ENCODE measurements at places on chromosomes 5 and 9. TPM values are rescaled to one million over a fixed set of nuclear protein-coding genes. Genes with fewer than 3 reads are reported as not detected.

GRCh38 chr5:159825551-159826051, 90.7 kb upstream of the ADRA1B start:
- no peaks in the 10 kb centered on the region for H3K4me1 ChIP-seq
- DNase-seq: no peak

DNA sequence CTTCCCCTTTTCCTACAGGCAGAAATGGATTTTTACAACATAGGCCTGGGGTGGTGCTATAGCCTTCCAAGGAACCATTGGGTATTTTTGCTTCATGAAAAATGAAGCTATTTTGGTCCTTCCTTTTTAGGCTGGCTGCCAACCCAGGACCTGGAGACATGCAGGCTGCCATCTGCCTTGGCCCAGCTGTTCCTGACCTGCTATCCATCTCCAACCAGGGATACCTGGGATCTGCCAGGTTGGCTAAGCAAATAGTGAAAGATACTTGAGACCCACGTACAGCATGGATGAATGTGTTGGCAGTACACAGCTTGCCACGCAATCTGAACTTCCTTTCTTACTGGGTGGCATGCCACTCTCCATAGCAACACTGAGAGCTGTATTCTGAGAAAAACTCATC, 31.1 kb downstream of the MRPS27 start:
- no peak overlapping the region for H3K4me3 ChIP-seq
- no peaks in the 10 kb centered on the region for H3K27me3 ChIP-seq
- DNase-seq: no peak
- H3K36me3 ChIP-seq: peaks cover 13% of the 10 kb centered on the region
- H3K27ac ChIP-seq: no peak overlapping the region
- H3K4me1 ChIP-seq: peaks cover 29% of the 10 kb centered on the region

DNA sequence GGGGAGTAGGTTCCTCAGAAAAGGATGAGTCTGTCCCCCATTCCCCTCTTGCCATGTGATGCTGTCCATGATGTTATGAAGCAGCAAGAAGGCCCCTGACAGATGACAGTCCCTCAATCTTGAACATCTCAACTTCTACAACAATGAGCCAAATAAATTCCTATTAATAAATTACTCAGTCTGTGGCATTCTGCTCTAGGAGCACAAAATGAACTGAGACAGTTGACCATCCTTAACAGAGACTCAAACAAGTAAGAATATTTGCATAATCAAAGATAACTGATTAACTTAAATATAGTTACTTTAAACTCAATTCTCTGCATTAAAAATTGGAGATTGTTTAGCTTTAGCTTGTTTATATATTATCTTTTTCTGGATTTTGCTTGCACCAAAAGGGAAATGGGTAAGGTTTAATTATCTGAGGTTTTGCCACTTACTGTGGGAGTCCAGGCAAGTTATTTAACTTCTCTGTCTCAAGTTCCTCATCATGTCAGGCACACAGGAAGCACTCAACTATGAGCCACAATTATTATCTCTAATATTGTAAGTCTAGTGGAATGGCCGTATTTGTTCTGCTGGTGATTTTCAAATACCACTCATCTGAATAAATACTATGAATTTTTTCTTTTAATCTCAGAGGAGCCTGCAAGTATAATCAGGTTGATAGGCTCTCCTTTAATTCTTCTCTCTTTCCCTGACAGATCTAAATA, 162.9 kb downstream of the TSSK1B start:
- H3K4me3 ChIP-seq: no peak overlapping the region
- H3K36me3 ChIP-seq: no peaks in the 10 kb centered on the region
- H3K27me3 ChIP-seq: no peaks in the 10 kb centered on the region
- no peak for DNase-seq

DNA sequence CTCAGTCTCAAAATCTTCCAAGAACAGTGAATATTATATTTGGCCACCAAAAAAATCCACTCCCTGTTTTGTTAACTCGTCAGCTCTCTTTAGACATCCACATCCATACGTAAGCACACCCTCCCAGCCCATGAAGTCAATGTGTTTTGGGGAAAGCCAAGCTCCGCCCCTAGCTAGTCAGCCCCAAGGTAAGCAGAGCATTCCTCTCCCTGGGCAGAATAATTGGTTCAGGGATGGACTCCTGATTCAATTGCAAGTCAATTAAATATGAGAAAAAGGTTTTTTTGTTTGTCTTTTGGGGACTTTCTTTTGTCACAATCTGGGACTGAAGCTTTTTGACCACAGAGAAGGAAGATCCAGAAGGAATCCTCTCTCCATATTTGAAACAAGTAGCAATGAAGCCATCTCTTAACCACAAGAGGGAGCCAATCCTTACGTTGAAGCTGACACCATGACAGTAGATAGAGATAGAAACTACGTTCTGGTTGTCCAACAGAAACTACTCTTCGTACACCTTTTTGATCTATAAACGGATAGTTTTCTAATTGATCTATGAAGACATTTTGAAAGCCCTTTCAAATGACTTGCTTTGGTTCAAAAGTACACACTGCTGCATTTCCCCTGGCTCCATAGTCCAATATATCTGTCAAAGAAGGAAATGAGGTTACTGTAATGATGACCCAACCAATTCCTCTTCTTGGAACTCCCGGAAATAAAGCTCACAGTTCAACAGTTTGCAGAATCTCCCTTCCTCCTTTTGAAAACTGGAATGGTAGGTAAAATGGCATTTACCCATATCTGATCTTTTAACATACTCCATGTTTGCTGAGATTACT, 166.4 kb downstream of the TLE1 start:
- peak; percentile 73 for DNase-seq
- H3K36me3 ChIP-seq: no peaks in the 10 kb centered on the region
- no peak overlapping the region for H3K27ac ChIP-seq
- H3K4me3 ChIP-seq: no peak overlapping the region

GRCh38 chr9:123679330-123679987, 250.5 kb downstream of the DENND1A start:
- peak overlapping the region; percentile 31 for H3K27ac ChIP-seq
- no peak overlapping the region for H3K4me3 ChIP-seq
- DNase-seq: peak; percentile 63
- H3K27me3 ChIP-seq: no peaks in the 10 kb centered on the region
- H3K36me3 ChIP-seq: no peaks in the 10 kb centered on the region

GRCh38 chr5:58450811-58451629, 8.9 kb downstream of the PLK2 start:
- no peaks in the 10 kb centered on the region for H3K36me3 ChIP-seq
- no peak overlapping the region for H3K27ac ChIP-seq
- H3K27me3 ChIP-seq: no peaks in the 10 kb centered on the region

- H3K27ac ChIP-seq: no peak overlapping the region
- H3K27me3 ChIP-seq: no peaks in the 10 kb centered on the region
- no peak for DNase-seq
- no peaks in the 10 kb centered on the region for H3K36me3 ChIP-seq
- H3K4me3 ChIP-seq: no peak overlapping the region
These were observed 551.8 kb upstream of the TYRP1 start for GRCh38 chr9:12141422-12141821.

DNA sequence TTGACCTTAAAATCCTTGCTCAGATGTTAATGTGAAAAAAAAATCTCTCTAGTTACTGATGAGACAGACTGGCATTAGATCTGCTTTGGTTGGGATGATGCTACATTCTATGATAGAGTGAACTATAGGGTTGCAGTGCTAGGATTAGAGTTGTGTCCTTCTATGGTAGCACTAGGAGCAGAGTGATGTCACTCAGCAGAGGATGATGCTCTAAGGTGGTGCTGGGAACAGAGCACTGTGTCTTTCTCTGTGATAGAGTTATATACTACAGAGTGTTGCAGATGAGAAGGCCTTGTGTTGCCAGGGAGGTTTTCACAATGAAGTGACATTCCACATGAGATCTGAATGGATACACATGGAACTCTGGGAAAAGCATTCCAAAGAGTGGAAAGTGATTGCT, 462.3 kb downstream of the CDH12 start:
- H3K4me3 ChIP-seq: no peak overlapping the region
- H3K27me3 ChIP-seq: no peaks in the 10 kb centered on the region
- H3K27ac ChIP-seq: no peak overlapping the region
- DNase-seq: no peak
- H3K4me1 ChIP-seq: no peaks in the 10 kb centered on the region

GRCh38 chr5:72248410-72248981, 71.5 kb downstream of the MRPS27 start:
- no peak for DNase-seq
- peaks cover 7% of the 10 kb centered on the region for H3K36me3 ChIP-seq
- no peaks in the 10 kb centered on the region for H3K27me3 ChIP-seq
- H3K4me3 ChIP-seq: no peak overlapping the region
- H3K27ac ChIP-seq: no peak overlapping the region

DNA sequence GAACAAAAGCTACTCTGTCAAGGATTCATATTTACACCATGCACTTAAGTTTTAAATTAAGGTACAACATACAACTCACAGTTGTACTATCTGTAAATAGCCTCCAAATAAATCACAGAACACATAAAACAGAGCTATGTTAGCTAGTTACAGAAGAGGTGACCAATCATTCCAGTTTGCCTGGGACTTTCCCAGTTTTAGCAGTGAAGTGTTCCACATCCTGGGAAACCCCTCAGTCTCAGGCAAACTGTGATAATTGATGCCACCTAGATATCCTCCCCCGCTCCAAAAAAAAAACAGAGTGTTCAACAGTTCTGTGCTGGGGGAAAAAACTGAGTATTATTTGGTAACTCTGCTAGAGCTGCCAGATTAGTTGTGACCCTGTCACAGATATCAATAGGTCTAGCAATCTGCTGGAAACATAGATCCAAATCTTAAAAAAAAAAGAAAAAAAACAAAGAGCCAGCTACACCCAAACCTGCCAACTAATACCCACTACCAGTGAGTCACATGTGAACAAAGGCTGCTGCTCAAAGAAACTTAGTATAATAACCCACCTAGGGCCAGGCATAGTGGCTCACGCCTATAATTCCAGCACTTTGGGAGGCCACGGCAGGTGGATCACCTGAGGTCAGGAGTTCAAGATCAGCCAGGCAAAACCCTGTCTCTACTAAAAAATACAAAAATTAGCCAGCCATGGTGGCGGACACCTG, 5.7 kb downstream of the TBCA start:
- H3K27ac ChIP-seq: no peak overlapping the region
- H3K27me3 ChIP-seq: no peaks in the 10 kb centered on the region
- no peak for DNase-seq
- no peak overlapping the region for H3K4me3 ChIP-seq

GRCh38 chr5:1318659-1319251, 23.9 kb upstream of the TERT start:
- H3K4me3 ChIP-seq: no peak overlapping the region
- H3K27me3 ChIP-seq: no peaks in the 10 kb centered on the region
- no peak for DNase-seq

GRCh38 chr9:125620216-125620615, 86.8 kb downstream of the MAPKAP1 start:
- no peaks in the 10 kb centered on the region for H3K36me3 ChIP-seq
- H3K4me3 ChIP-seq: no peak overlapping the region
- no peak overlapping the region for H3K27ac ChIP-seq
- H3K4me1 ChIP-seq: no peaks in the 10 kb centered on the region
- H3K27me3 ChIP-seq: no peaks in the 10 kb centered on the region

- H3K4me3 ChIP-seq: no peak overlapping the region
- peaks cover 78% of the 10 kb centered on the region for H3K4me1 ChIP-seq
- H3K27ac ChIP-seq: peak overlapping the region; percentile 13
- no peaks in the 10 kb centered on the region for H3K27me3 ChIP-seq
These were observed 67.5 kb downstream of the RXRA start for GRCh38 chr9:134393582-134394280.

GRCh38 chr9:6383551-6384225, 29.3 kb upstream of the UHRF2 start:
- H3K36me3 ChIP-seq: no peaks in the 10 kb centered on the region
- no peak for DNase-seq
- no peak overlapping the region for H3K27ac ChIP-seq
- H3K4me3 ChIP-seq: no peak overlapping the region
- peaks cover 14% of the 10 kb centered on the region for H3K4me1 ChIP-seq

DNA sequence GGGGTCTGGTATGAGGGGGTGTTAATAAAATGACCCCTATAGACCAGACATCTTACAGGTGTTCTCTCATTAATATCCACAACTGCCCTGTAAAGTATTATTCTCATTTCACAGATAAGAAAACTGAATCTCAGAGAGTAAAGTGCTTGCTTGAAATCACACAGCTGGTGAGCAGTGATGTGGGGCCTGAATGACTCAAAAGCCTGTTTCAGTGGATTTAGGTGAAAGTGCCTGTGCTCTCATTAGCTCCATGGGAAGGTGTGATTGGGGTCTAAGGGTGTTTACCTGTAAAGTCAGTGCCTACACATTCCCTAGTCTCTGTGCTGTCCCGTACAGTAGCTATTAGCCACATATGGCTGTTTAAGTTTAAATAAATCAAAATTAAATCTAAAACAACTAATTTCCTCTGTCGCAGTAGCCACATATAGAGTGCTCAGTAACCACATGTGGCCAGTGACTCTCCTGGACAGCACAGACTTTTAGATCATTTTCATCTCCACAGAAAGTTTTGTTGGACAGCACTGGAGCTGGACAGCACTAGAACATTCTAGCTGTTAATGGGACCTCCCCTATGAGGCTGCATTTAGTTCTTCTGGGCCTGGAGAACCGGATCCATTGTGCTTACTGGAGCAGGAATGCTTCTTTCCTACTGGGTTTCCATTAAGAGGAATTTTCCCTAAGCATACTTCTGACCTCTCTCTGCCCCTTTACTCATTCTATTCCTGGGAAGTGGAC, 52.5 kb upstream of the SEMA6A start:
- DNase-seq: no peak
- H3K27ac ChIP-seq: no peak overlapping the region
- no peaks in the 10 kb centered on the region for H3K36me3 ChIP-seq

GRCh38 chr5:168365581-168366081, 74.2 kb downstream of the WWC1 start:
- H3K27me3 ChIP-seq: no peaks in the 10 kb centered on the region
- H3K36me3 ChIP-seq: no peaks in the 10 kb centered on the region
- DNase-seq: no peak
- no peak overlapping the region for H3K27ac ChIP-seq
- H3K4me1 ChIP-seq: no peaks in the 10 kb centered on the region
- H3K4me3 ChIP-seq: no peak overlapping the region

- H3K4me1 ChIP-seq: no peaks in the 10 kb centered on the region
- H3K4me3 ChIP-seq: no peak overlapping the region
- H3K36me3 ChIP-seq: peaks cover 14% of the 10 kb centered on the region
- no peak overlapping the region for H3K27ac ChIP-seq
- no peaks in the 10 kb centered on the region for H3K27me3 ChIP-seq
These were observed 93.1 kb downstream of the MRPS27 start for GRCh38 chr5:72226950-72227349.

The MSH3 gene
- polyA plus RNA-seq: 3.5 TPM

The SPOCK1 gene
- not detected for polyA plus RNA-seq

The ZBED3 gene
- 0.69 TPM for polyA plus RNA-seq

The INSYN2B gene
- polyA plus RNA-seq: not detected

The RNF180 gene
- not detected for polyA plus RNA-seq

The TOR4A gene
- 6.0 TPM for polyA plus RNA-seq

The GHR gene
- polyA plus RNA-seq: not detected

The PCDHB12 gene
- polyA plus RNA-seq: not detected

The CDH9 gene
- not detected for polyA plus RNA-seq

The SLC1A1 gene
- polyA plus RNA-seq: 0.10 TPM

The CYFIP2 gene
- 231 TPM for polyA plus RNA-seq

The PCDHB10 gene
- polyA plus RNA-seq: not detected

The CAVIN4 gene
- not detected for polyA plus RNA-seq
